IMR-90 (cell line): ENCODE measurements at places on chromosomes 5 and 9.

DNA sequence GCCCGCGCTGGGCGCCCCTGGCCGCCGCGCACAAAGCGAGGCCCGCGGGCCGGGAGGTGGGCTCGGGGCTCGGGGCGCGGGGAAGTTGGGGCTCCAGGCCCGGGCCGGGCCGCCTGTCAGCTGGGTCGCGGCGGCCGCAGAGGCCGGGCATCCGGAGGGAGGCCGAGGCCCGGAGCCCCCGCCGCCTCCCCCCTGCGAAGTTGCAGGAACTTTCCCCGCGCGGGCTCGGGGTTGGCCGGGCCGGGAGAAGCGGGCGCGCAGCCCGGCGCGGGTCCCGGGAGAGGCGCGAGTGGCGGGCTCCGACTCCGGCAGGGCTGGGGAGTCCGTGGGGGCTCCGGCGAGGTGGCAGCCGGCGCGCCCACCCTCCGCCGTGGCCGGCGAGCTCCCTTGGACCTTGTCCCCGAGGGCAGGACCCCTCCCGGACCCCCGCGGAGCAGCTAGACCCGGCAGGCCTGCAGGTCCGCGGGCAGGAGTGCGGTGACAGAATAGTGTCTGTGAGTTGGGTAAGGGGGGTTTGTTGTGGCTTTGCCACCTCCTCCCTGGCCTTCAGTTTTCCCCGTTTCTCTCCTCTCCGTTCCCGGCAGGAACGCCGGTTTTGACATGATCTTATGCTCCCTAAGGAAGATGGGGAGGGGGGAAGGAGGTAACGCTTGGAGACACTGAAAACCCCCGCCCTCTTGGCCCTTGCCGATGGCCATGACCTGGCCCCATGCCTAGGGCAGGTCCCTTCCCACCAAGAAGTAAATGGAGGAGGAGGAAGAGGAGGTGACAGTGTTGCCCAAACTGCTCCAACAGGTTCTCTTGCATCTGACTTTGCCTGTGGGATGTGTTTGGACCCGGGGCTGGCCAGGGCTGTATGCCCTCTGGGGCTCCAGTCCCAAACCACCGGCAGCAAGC is 942 bp downstream of the PHF2 start:
- DNase-seq = no peak

DNA sequence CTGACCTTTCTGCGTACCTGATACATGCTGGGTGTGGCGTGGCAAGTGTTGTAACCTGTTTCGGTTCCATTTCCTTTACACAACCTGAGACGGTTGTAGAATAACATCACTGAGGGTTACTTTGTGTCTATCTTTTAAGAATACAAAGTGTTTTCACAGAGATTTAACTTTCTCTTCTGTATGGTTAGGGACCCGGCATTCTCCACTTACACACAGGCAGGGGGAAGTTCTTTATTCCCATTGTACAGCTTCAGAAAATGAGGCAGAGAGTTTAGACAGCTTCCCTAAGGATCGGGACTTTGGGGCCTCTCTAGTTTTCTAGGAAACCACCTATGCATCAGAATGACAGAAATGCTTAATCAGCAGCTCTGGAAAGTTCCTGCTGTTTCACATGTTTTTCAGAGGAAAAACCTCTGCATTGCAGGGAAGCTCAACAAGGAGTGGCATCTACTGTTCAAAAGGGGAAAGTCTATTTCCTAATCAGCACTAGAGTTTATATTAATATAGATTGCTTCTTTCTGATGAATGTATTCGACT is 41.3 kb downstream of the CAST start:
- no peak for DNase-seq

- DNase-seq = no peak
Observed at GRCh38 chr5:147398860-147399259, 111.0 kb downstream of the DPYSL3 start.

DNA sequence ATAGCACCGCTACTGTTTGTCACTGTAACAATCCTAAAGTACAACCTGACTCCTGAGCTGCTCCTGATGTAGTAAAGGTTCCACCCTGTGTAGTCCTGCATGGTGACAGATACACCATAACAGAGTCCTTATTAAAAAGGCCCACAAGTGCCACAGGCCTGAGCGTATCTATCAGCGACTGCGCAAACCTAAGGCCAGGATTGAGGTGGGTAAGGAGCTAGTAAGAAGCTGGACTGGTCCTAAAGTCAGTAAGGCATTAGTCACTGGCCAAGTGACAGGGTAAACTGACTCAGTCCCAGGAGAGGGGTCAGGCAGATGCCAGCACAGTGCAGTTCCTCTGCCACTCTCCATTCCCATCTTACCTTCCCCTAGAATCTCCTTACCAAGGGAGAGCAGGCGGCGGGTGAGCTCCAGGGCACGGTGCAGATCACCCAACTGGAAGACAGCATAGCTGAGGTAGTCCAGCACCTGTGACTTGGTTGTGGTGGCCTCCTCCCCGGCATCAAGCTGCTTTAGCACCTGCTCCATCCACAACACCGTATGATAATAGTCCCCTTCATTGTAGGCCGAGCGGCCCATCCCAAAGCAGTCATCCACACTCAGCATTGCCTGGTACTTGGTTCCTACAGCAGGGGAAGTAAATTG is 17.6 kb downstream of the P4HA2 start:
- DNase-seq = no peak

DNA sequence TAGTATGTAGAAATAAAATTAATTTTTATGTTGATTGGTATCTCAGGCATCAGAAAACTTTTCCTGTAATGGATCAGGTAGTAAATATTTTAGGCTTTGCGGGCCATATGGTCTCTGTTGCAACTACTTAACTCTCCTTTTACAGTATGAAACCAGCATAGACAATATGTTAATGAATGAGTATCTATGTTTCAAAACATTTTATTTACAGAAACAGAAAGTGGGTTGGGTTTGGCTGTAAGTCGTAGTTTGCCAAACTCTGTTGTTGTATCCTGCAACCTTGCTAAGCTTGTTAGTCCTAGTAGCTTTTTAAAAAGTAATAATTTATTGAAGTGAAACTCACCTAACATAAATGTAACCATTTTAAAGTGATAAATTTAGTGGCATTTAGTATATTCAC is 132.1 kb downstream of the NR3C1 start:
- DNase-seq = no peak

DNA sequence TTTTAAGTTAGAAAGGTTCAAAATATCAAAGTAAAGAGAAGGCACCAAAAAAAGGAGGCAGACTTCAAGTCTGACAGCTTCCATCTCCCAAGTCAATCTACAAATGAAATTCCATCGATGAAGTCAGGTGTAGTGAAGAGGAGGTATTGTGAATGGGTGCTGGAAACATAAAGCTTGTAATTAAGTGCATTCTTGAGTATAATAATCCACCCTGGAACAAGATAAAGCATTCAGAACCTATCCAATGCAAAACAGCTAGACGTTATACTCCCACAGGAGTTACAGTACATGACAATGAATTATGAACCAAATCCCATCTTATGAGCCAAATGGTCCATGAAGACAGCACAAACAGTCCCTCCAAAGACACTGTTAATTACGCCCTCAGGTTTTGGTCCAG is 22.3 kb downstream of the BNC2 start:
- no peak for DNase-seq

DNA sequence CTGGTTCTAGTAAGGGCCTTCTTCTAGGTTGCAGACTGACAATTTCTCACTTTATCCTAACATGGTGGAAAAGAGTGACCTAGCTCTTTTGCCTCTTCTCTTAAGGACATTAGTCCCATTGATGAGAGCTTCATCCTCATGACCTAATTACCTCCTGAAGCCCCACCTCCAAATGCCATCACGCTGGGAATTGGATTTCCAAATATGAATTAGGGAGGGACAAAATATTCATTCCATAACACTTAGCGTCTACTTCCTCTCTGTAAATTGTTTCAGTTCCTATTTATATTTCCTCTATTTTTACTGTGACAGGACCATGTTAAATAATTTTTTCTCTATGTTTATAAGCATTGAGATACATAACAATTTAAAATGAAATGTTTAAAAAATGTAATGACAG is 408.8 kb downstream of the CDH10 start:
- no peak for DNase-seq

DNA sequence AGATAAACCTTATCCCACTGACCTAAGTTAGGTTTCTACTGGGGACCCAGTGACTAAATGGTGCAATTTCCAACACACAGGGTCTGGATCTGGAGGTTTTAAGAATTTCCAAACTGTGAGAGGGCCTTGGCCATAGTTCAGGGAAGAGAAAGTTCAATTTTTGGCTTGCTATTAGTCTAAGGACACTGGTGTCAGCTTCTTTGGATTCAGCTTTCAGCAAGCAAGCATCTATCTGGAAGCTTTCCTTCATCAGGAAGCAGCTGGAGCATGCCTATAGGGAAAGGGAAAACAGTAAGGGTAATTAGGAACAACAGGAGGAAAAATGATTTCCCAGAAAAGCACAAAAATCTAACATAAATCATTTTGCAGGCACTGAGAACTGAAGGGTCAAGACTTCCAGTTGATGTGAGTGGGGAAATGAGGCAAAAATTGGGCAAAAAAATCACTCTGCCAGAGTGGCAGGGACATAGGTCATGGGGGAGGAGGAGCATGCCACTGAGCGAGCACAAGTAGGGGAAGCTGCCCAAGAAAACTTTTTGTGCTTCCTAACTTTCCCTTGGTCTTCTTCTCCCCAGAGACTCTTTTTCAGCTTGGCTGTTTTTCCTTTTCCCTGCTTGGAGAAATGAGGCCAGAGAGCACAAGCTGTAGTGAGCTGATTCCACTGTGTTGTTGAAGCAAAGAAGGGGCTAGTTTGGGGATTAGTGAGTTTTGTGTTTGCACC is 299.6 kb downstream of the FGF10 start:
- DNase-seq = no peak
